Esophagus squamous epithelium (tissue), 5 donors: ENCODE measurements at places on chromosomes 13 and 19.

DNA sequence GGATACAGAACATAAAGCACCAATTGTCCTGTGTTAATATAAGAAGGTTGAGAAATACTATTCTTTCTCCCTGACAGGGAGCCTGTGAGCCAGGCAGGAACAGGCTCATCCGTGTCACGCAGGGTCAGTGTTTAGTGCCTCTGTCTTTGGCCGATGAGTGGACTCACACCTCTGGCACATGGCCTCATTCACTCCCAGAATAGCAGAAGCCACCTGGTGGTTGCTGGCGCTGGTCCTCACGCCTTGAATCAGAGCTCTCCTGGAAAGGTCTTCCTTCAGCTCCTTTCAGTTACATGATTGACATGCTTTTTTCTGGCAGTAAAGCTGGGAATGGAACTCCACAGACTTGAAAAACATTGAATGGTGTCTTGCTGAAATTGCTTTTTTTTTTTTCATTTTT is 28.1 kb upstream of the SIAH3 start:
- no peak overlapping the region for H3K4me3 ChIP-seq
- no peak overlapping the region for H3K27ac ChIP-seq
- H3K4me1 ChIP-seq: no peaks in the 10 kb centered on the region
- no peaks in the 10 kb centered on the region for H3K27me3 ChIP-seq

GRCh38 chr13:83499286-83499685 is 383.0 kb downstream of the SLITRK1 start:
- H3K27me3 ChIP-seq: no peaks in the 10 kb centered on the region
- DNase-seq: no peak
- H3K36me3 ChIP-seq: no peaks in the 10 kb centered on the region
- no peak overlapping the region for H3K4me3 ChIP-seq
- no peak overlapping the region for H3K27ac ChIP-seq

DNA sequence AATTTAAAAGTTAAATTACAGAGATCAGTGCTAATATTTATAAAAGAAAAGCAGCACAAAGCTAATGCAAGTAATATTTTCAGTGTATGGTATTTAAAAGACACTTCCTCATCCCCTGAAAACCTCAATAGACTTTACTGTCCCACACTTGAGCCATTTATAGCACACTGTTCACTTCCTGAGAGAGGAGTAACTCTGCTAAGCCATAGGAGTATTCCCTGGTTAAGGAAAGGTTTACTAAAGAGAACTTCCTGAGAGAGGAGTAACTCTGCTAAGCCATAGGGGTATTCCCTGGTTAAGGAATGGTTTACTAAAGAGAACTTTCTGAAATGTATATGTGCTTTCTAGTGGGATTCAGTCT is 159.4 kb downstream of the NHLRC3 start:
- H3K4me3 ChIP-seq: no peak overlapping the region
- DNase-seq: no peak
- H3K4me1 ChIP-seq: no peaks in the 10 kb centered on the region
- no peaks in the 10 kb centered on the region for H3K36me3 ChIP-seq
- peak overlapping the region; percentile 31 for H3K27ac ChIP-seq

DNA sequence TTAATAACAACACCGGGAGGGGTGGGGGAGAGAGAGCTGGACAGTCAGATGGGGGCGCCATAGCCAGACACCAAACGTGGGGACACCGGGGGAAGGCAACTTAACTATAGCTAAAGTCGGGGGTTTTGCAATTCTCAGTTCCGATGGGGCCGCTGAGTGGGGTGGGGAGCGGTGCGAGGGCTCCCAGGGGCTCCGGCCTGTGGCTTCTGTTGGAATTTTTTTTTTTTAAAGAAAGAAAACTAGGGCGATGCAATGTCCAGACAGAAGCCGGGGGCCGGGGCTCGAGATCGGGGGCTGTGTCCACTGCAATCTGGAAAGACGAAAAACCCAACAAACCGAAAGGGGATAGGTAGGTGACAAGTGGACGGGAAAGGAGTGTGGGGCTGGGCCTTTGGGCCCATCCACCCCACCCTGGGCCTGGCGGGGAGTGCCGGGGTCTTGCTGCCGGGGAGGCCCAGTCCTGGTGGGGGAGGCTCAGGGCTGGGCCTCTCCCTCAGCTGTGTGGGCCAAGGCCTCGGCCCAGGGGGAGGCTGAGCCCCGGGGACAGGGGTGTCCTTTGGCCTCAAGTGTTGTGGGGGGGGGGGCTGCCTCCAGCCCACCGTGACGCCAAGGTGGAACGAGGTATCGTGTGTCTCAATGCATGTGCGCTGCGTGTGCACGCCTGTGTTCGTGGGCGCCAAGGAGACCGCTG is 17.3 kb downstream of the PRKCSH start:
- H3K27ac ChIP-seq: no peak overlapping the region
- DNase-seq: no peak
- H3K27me3 ChIP-seq: peaks cover 14% of the 10 kb centered on the region
- peaks cover 3% of the 10 kb centered on the region for H3K4me1 ChIP-seq

GRCh38 chr13:105982219-105982930 is 553.1 kb downstream of the EFNB2 start:
- no peak overlapping the region for H3K27ac ChIP-seq
- H3K4me1 ChIP-seq: peaks cover 3% of the 10 kb centered on the region
- no peak for DNase-seq
- H3K4me3 ChIP-seq: no peak overlapping the region

DNA sequence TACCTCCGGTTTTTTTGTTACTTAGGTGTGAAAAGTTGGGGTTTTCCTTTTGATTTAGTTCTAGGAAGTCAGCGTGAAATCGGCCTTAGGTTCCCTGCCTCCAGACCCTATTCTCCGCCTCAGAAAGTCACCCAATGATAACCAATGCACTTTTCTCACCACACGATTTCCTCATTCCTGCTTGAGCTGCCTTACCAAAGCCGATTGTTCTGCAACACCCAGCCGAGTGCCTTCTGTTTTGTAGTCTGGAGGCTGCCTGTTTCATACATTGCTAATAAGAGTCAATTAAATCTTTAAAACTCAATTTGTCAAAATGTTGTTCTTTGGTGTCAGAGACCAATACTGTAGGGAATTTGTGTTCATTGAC is 39.7 kb downstream of the GJA3 start:
- H3K4me1 ChIP-seq: peaks cover 42% of the 10 kb centered on the region
- no peaks in the 10 kb centered on the region for H3K27me3 ChIP-seq
- DNase-seq: no peak
- peak overlapping the region; percentile 29 for H3K4me3 ChIP-seq
- peak overlapping the region; percentile 97 for H3K27ac ChIP-seq

DNA sequence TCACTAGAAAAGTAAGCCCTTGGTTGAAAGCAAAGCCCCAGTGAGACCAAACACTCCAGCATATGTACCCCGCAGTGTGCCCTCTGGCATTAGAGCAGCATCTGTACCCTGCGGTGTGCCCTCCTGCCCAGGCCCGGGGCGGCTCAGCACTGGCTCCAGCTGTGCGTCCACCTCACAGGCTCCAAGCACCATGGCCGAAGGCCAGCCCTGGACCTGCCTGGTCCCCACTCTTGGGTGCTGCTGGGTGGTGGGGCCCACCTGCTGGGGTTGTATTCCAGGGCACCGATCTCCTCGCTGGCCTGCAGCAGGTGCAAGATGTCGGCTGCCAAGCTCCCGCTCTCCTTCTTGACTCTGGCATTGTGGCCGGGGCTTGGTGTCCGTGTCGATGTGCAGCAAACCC is 230.2 kb downstream of the TUBA3C start:
- no peaks in the 10 kb centered on the region for H3K27me3 ChIP-seq
- DNase-seq: no peak
- H3K27ac ChIP-seq: no peak overlapping the region
- no peak overlapping the region for H3K4me3 ChIP-seq

DNA sequence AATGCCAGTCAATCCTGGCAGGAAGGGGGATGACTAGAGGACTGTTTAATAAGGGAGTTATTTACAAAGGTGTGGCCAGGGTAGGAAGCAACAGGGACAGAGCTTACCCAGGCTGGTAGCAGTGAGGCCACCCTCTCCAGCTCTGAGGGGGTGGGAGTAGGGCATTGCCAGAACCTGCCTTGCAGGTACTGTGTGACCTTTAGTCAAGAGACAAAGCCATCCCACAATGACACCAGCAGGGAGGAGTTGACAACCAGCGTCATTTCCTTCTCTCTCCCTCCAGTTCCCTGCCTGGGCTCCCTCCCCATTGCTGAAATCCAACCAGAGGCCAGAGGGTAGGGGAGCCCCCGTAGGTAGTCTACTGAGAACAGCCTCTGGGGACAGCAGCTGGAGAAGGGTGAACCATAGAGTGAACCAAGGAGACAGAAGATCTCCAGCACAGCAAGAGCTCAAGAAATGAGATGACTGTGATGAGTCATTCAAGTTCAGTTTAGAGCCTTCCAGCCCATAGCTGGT is 33.3 kb upstream of the SPATA13 start:
- H3K4me1 ChIP-seq: no peaks in the 10 kb centered on the region
- DNase-seq: no peak
- H3K27ac ChIP-seq: no peak overlapping the region
- no peaks in the 10 kb centered on the region for H3K27me3 ChIP-seq

DNA sequence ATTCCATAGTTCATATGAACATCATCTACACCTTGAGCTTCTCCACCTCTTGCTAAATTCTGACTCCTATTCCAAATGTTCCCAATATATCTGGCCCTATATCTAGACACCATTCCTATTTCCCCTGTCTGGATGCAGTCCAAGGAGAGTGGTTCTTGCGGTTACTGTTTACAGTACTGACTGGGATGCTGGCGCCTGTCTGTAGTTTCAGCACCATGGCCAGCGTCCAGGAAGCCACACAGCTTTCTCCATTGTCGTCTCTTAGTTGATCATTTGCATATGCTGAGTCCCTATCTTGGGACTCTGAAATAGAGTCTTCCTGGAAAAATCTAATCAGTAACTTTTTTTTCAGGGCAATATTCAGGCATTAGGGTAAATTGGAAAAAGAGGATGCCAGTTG is 14.9 kb downstream of the LAIR2 start:
- H3K27me3 ChIP-seq: no peaks in the 10 kb centered on the region
- no peaks in the 10 kb centered on the region for H3K36me3 ChIP-seq
- H3K4me1 ChIP-seq: no peaks in the 10 kb centered on the region
- H3K27ac ChIP-seq: no peak overlapping the region
- no peak overlapping the region for H3K4me3 ChIP-seq

DNA sequence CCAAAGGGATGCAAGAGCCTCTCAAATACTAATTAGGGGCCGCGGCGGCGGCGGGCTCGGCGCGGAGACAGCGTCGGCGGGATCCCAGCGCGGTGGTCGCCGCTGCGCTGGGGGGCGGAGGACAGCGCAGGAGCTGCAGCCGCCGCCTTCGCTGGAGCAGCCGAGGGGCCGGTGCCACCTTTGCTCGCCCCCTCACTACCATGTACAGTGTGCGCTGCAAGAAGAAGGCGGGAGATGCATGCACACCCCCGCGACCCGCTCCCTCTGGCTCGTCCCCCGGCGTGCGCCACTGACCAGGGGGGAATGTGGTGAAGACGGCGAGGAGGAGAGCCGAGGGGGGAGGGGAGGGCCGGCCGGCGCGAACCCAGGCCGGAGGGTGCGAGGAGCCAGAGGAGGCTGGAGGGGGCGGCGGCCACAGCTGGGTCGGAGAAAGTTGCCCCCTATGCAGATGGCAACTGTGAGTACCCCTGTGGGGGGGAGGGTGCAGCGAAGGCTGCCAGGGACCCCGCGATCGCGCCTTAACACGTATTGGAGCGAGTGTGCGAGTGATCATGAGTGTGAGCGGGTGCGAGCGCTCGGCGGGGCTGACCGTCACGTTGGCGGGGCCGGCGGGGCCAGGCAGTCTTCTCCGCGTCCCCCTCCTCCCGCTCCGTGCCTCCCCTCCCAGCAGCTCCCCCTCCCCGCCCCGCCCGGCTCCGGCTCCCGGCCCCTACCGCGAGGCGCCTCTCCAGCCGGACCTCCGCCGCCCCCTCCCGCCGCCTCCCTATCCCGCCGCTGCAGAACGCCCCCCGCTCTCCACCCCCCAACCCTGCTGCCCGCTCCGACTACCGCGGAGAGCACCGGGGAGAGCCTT is 808 bp downstream of the SLITRK5 start:
- no peak overlapping the region for H3K27ac ChIP-seq
- H3K36me3 ChIP-seq: no peaks in the 10 kb centered on the region
- H3K27me3 ChIP-seq: peaks cover 10% of the 10 kb centered on the region
- peak overlapping the region; percentile 9 for H3K4me3 ChIP-seq
- peaks cover 19% of the 10 kb centered on the region for H3K4me1 ChIP-seq
- no peak for DNase-seq

- DNase-seq: no peak
- H3K27ac ChIP-seq: peak overlapping the region; percentile 78
- H3K4me3 ChIP-seq: no peak overlapping the region
These were observed 8.6 kb downstream of the XAB2 start for GRCh38 chr19:7620442-7621412.

DNA sequence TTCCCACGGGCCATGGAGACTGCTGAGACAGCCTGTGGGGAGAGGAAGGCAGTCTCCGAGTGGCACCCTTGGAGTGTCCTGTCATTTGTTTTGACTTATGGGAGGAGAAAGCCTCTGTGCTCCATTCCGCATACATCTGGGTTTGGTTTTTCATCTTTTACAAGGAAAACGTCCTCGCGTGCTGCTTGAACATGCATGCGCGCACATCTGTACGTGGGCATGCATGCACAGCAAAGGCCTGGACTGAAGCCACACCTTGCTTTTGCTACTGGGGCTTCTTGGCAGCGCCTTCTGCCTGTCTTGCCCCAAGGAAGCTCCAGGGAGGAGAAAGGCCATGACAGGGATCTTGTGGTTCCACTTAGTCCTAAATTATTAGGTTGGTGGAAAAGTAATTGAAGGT is 44.0 kb downstream of the SUGP2 start:
- H3K4me3 ChIP-seq: no peak overlapping the region
- H3K27ac ChIP-seq: no peak overlapping the region
- no peaks in the 10 kb centered on the region for H3K27me3 ChIP-seq
- no peak for DNase-seq
- peaks cover 14% of the 10 kb centered on the region for H3K36me3 ChIP-seq

DNA sequence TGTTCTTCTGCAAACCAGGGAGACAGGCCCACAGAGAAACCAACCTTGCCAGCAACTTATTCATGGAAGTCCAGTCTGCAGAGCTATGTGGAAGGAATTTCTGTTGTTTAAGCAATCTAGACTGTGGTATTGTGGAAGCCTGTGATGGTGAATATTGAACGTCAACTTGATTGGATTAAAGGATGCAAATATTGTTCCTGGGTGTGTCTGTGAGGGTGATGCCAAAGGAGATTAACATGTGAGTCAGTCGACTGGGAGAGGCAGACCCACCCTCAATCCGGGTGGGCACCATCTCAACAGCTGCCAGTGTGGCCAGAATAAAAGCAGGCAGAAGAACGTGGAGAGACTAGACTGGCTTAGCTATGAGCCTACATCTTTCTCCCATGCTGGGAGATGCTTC is 606.0 kb downstream of the EFNB2 start:
- H3K4me3 ChIP-seq: no peak overlapping the region
- H3K27me3 ChIP-seq: no peaks in the 10 kb centered on the region
- peaks cover 3% of the 10 kb centered on the region for H3K4me1 ChIP-seq
